Activated naive CD8-positive, alpha-beta T cell treated with anti-CD3 and anti-CD28 coated beads, Interleukin-2, amount 50 U/mL, for 16 hours (primary cell): ENCODE measurements at places on chromosomes 6 and 20.

- DNase-seq = no peak
Measured at GRCh38 chr6:63527658-63528514, 44.4 kb upstream of the LOC128125822 start.

GRCh38 chr20:49909499-49910339, 5.6 kb downstream of the SPATA2 start:
- no peak for DNase-seq

DNA sequence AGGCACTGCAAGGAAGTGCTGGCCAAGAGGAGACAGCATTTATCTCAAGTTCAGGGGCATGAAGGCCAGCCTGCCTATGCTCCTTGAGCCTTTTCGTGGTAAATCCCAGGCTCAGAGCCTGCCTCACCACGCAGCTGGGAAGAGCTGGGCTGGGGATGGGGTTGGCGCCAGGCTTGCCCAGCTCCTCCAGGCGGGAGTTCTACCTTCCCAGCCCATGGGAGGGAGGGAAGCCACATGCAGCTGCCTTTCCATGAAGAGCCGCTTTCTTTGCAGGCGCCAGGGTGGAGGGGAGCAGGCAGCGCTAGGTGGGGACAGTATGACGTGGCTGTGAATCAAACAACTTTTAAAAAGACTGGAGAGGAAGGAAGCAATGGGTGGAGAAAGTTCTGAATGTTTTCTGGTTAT, 19.5 kb upstream of the SIRT5 start:
- no peak for DNase-seq

- DNase-seq = no peak
Measured at GRCh38 chr6:87068795-87069194, 26.1 kb downstream of the CGA start.

DNA sequence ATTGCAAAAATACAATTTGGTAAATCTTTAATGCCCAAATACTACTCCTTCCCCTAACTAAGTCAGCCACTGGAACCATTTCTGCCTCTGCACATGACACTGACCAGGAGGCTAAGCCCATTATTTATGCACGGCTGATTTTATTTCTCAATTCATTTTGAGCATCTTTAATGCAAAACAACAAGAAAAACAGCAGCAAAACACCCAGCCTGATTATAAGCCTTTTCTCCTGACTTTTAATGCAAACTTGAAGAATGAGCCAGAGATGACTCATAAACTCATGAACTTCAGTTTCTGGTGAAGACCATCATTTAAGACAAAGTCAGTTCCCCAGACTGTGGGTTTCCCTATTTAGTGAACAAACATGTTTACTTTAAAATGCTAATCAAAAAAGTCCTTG, 51.6 kb downstream of the CYP24A1 start:
- DNase-seq = no peak

DNA sequence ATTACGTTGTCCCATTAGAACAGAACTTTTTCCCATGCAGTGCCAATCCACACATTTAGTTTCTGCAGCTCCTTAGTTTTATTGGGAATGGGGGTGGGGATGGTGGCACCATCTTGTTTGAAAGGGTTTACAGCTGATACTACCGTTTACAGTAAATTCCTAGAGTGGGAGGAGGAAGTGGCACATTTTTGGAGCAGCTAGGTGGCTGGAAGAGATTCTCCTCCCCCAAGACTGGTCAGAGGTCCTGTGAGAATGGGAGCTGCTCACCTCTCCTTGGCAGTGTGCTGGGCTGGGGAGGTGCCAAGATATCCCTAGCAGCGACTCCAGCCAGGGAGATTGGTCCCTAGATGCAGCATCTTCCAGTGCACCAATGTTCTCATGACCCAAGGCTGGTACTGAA, 12.4 kb upstream of the CCN6 start:
- no peak for DNase-seq

DNA sequence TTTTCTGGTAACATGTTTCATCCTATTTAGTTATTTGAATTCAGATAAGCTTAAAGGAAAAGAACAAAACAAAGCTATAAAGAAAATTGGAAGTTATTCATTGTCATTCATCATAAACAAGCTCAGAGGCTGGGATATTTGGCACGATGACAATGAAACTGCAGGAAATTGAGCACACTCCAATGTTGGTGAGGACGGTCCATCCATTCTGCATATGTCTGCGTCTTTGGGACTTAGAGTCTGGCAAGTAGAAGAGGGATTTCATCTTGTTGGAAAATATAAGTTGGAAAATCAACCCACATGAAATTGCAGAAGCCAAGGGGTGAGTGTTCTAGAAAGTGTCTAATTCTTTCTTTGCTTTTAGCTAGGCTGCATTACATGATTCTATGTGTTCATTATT, 78.4 kb downstream of the HDGFL1 start:
- DNase-seq = no peak

DNA sequence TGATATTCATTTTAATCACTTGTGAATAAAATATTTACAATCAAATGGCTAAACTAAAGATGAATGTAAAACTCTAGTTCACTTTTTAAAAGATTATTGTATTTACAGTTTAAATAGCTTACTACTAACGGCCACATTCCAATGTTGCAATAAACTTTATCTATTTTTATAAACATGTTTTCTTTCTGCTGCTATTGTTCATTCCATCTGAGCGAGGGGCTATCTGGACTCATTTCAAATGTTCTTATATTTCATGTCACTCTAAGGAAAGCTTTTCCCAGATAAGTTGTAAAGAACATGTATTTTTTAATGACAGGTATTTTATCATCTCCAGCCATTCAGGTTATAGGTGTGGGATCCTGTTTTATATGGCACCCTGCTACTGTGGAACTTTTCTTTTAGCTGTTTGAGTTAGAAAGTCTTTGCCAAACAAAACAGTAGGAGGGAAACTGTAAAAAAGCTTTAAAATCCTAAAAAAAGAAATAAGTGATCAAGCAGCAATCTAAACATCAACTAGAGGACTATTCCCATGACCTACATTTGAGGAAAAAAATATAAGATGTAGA, 42.5 kb downstream of the HMGCLL1 start:
- no peak for DNase-seq

DNA sequence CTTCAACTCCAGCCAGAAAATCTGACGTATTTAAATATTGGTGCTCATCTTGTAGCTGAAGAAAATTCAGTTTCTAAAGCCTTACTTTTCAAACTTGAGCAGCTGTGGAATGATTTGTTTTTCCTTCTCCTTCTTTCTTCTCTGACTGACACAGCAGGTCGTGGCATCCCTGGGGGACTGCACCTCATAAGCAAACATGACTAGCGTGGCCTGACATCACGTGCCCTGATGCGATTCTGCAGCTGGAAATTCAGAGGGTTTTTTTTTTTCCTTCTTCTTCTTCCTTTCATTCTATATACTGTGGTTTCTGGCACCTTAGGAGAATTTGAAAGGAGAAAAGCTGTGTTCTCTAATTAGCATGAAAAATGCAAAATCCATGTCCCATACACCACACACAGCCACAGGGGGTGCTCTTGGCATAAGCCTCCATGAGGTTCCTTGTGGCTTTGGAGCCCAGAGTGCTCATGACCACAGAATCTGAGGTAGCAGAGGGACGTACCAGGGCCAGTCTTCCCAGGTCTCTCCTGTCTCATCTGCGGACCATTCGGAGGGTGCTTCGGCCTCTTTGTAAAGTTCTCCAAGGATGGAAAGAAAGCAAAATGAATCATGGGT, 258.5 kb upstream of the CDH4 start:
- DNase-seq = no peak

- DNase-seq = no peak
Measured at GRCh38 chr6:43262000-43262779, 18.9 kb downstream of the TTBK1 start.

GRCh38 chr6:105177556-105177955, 2.3 kb downstream of the POPDC3 start:
- DNase-seq = no peak

DNA sequence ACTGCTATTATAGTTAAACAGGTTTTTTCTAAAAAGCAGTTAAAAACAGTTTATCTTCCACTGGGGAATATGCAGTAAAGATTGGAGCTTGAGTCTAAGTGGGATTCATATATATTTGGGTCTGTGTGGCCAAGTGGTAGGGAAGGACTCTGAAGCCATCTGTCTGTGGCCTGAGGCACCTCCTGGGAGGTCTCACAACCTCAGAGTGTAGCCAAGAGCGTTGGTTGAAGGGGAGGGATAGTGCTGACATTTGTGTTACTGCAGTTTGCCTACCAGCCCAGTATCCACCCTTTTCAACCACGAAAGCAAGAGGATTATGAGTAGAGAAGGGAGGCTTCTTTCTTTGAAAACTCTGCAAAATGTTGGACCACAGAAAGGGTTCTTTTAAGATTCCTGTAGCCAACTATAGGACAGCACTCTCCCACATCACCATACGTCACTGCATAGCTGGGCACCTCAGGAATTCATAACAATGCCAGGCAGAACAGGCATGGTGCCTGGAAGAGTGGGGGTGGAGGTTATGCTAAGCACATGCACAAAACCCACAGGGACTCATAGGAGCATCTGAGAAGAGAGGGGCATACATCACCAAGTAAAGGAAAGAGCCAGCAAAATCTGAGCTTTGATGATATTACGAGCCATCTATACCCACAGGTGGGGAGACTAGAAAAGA, 90.5 kb upstream of the HEY2 start:
- no peak for DNase-seq

GRCh38 chr6:2547355-2547754, 203.4 kb downstream of the MYLK4 start:
- DNase-seq = no peak

DNA sequence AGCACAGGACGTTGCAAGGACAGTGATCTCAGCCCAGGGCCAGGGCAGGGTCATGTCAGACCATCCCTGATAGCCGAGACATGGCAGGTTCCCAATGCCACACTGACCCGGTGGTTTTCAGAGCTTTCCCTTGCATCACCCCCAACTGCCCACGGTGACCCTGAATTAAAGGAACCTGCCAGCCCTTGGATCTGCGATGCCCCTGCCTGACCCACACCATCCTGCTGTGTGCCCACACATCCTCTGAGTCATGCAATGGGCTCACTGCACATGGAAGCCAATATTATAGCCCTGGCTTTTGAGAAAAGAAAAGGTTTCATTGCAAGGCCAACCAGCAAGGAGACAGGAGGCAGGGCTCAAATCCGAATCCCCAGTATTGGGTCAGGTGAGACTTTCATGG, 132.6 kb upstream of the CST7 start:
- no peak for DNase-seq

GRCh38 chr20:59006167-59006863, 739 bp downstream of the CTSZ start:
- DNase-seq = no peak

DNA sequence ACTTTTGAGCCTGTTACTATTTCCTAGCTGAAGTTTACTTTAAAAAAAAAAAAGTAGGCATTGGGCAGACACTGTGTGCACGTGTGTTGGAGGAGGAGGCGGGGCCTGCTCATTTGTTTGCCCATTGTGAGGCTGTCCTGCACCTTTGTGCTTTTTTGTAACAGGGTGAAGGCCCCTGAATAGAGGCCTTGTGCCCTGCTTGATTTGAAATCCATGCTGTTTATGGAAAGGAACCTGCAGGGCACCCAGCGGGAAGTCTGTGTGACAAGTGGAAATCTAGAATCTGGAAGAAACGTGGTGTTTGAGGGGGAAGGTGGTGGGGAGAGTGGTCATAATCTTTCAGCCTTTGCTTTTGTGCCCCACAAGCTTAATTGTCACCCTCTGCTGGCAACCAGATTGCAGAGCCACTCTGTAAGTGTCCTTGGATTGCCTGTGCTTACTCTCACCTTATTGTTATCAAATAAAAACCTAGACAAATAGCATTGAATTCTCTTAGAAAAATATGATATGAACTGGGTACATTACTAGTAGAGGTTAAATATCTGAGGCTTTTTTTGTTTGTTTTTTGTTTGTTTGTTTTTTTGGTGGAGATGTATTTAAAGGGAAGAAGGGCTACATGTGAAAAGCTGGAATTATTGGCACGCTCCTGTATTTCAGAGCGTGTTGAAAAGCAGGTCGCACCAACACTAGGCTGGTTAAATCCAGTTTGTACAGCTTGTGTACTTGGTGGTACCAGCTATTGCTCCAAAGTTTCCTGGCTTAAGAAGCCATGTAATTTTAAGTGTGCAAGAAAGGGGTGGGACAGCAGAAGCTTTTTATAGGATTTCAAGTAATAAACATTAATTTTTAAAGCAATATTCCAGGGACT, 156.3 kb downstream of the ARID1B start:
- DNase-seq = no peak

GRCh38 chr6:79226660-79227059, 7.8 kb downstream of the HMGN3 start:
- no peak for DNase-seq

GRCh38 chr6:112786801-112787200, 439.7 kb downstream of the RFPL4B start:
- no peak for DNase-seq

DNA sequence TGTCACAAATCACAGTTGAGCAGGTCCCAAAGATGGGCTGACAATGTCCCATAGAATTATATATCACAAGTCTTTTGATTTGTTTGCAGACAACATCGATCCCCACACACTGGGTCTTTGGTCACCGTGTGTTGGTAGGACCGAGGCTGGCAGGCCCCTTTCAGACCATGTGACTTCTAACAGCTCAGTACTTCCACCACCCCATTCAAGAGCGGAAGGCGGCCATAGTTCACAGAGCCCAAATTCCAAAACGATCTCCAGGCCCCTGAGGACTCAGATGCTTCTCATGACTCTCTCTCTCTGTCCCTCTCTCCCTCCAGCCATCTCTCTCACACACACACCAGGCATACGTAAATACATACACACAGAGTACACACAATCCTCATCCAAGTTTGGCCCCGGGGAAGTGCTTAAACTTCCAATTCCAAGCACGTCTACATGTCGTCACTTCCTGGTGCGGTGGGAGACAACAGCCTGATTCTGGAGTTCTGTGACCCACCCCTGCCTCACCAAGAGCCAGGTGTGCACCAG, 155.9 kb upstream of the INSM1 start:
- no peak for DNase-seq

DNA sequence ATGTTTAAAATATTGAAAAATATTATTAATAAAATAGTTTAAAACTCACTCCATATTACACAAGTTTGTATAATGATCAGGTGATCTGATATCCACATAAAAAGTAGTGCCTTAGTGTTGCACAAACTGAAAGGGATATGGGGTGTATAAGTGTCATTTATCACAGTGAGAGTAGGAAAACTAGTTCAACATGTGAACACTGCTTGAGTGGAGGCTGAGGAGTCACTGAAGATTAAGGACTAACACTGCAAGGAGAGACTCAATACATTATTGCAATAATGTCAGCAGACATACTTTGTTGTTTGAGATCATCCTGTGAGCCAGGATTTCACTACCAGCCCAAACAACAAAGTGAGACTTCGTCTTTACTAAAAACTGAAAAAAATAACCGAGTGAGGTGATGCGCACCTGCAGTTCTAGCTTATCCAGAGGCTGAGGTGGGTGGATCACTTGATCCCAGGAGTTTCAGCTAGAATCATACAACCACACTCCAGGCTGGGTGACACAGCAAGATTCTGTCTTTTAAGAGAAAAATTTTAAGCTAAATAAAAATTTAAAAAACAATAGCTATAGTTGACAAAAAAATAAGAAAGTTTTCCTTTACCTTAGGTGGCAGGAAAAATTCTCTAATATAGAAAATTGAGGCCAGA, 2.4 kb upstream of the KHDC1L start:
- no peak for DNase-seq

DNA sequence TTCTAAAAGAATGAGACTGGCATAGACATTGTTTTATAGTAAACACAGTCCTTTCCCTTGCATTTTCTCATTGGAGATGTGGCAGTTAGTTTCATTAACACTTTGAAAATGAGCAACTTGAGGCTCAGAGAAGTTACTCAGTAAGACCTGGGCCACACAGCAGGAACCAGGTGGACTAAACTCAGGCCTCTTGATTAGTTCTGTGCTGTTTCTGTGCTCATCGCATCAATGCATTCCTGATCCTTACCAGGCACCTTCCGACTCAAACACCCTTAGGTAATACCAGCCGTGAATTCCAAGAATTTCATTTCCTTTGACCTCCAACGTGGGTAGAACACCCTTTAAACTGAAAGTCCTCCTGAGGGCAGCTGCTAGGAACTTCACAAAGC, 362.8 kb downstream of the ESR1 start:
- DNase-seq = no peak
